ENCODE measurements at places on chromosomes 2 and 18. TPM values are rescaled to one million over a fixed set of nuclear protein-coding genes. Genes with fewer than 3 reads are reported as not detected.

Gene PRKAG3
- not detected for total RNA-seq

DNA sequence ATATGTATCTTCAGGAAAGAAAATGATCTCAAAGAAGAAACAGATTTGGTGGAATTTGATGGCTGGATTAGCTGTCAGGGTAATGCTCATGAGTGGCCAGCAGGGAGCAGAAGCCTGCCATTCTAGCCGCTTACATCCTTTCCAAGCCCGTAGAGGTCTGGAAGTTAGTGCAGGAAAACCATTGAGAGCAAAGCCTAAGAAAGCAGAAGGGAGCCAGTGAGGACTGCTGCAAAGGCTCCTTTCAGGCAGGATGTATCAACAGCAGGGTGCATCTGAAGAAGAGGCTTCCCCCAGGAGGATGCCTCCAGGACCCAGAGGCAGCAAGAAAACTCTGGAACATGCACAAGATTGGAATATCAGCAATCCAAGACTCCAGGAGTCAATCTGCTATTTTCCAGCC, 22.9 kb upstream of the LBH start:
- peak; percentile 54 for DNase-seq
- H3K4me3 ChIP-seq, result no peak overlapping the region
- H3K27me3 ChIP-seq, result peaks cover 2% of the 10 kb centered on the region
- H3K4me1 ChIP-seq, result peaks cover 14% of the 10 kb centered on the region

Gene KIF1A
- 4.6 TPM for total RNA-seq

DNA sequence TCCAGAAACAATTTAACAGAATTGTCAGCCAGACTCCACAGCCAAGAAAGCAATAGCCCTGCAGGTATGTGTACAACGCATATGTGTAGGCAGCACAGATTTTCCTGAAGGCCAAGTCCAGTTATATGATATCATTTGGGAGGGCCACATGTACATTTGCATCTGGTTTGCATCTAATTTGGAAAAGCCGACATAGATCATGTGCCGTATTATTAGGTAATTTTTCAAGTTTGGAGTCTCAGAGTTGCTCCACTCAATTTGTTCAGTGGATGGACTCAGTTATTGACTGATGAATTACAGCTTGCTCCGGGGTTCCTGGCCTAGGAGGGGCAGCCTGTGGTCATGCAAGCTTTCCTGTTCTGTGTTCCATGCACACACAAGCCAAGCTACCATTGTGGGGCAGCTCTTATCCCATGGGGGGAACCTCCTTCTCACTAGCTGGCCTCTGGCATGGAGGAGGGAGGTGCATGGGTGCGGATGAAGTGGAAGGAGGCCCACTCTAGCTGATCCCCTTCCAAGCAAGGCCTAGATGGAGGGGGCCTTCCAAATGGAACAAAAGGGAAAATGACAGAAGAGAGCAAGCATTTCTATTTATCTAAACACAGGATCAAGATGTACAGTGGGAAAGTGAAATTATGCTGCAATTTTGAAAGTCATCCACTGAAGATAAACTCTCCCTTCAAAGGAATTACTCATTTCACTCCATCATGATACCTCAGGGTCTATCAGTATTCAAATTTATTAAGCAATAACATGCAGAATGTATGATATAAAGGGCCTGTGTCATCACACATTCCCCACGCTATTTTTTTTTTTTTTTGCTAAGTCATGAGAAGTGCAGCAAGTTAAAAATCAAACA, 202.6 kb upstream of the SMAD2 start:
- no peaks in the 10 kb centered on the region for H3K36me3 ChIP-seq
- H3K4me3 ChIP-seq, result no peak overlapping the region
- no peak overlapping the region for H3K27ac ChIP-seq
- no peak for DNase-seq
- H3K27me3 ChIP-seq, result peaks cover 81% of the 10 kb centered on the region

GRCh38 chr18:23073996-23074606, 61.2 kb upstream of the CABLES1 start:
- H3K36me3 ChIP-seq, result peaks cover 11% of the 10 kb centered on the region
- H3K4me3 ChIP-seq, result no peak overlapping the region
- DNase-seq, result no peak
- H3K27me3 ChIP-seq, result no peaks in the 10 kb centered on the region
- no peak overlapping the region for H3K27ac ChIP-seq

DNA sequence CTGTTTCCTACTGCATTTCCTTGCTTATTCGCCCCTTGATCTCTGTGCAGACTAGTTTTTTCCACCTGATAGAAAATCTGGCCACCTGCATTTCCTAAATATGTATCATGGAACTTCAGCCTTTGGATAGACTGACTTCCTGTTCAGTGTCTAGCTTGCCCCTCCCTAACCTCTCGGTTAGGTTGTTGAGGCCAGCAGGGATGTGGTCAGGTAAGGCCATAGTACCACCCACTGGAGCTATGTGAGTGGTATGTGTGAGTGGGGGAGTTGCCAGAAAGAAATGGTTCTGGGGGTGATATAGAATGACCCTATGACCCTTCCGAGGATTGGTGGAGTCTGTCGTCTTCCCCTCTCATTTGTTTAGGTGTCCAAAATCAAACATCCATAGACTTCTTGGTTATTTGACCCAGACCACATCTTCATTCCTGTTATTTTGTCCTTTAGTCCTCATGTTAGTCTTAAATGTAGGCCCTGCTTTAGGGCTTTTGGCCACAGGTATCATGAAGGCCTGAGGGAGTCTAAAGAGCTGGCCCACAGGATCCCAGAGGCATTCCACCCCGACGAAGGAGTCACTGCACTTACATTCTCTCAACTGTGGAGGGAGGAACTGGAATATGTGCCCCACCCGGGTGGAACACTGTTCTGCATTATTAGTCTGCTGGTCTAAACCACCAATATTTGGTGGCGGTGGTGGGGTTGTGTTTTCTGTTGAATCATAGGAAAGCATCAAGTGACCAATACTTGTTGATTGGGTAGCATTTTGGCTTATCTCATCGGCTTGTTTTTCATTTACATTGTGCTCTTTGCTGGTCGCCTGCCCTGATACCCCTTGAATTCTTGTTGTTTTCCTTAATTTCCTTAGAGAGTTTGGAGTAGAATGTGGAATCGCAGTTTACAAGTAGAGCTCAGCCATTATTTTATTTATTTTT, 21.9 kb downstream of the CAB39 start:
- no peaks in the 10 kb centered on the region for H3K27me3 ChIP-seq
- no peak overlapping the region for H3K4me3 ChIP-seq
- H3K27ac ChIP-seq, result peak overlapping the region; percentile 59

GRCh38 chr2:190695739-190696138, 46.9 kb downstream of the NAB1 start:
- peak; percentile 56 for DNase-seq
- no peaks in the 10 kb centered on the region for H3K27me3 ChIP-seq
- H3K36me3 ChIP-seq, result peaks cover 27% of the 10 kb centered on the region
- H3K4me1 ChIP-seq, result peaks cover 36% of the 10 kb centered on the region

DNA sequence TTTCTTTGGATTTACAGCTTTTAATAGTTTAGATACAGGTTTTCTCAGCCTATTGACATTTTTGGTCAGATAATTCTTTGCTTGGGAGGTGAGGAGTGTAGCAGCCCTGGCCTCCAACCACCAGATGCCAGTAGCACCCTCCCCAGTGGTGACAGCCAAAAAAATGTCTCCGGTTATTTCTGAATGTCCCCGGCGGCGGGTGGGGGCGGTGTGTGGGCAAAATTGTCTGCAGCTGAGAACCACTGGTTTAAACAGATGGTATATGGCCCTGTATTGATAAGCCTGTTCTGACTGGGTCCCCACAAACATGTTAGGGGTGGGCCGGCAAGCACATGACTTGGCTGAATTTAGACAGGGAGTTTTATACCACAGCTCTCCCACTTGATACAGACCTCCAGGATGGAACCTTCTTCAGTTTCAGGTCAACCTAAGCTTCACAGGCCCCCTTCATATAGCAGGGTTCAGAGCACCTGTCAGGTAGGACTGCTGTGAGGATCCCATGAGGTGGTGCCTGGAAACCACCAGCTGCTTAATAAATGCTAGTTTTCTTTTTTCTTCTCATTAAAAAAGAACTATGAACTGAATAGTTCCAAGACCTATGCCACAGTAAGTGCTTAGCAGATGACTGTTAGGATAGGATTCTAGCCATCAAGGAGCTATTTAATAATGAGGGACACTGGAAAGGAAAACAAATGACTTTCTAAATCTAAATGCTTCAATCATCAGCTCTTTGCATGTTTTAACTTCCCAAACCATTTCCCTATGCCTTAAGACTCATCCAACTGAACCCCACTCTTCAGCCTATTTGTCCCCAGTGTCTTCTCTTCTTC, 18.1 kb downstream of the LPIN2 start:
- H3K36me3 ChIP-seq, result peaks cover 24% of the 10 kb centered on the region
- H3K27ac ChIP-seq, result peak overlapping the region; percentile 79
- H3K4me3 ChIP-seq, result peak overlapping the region; percentile 9

GRCh38 chr2:156311976-156312375, 20.5 kb downstream of the NR4A2 start:
- no peak for DNase-seq
- no peaks in the 10 kb centered on the region for H3K36me3 ChIP-seq
- H3K4me1 ChIP-seq, result peaks cover 4% of the 10 kb centered on the region
- H3K27me3 ChIP-seq, result peaks cover 47% of the 10 kb centered on the region

GRCh38 chr2:173858291-173858731, 106.9 kb downstream of the SP3 start:
- DNase-seq, result no peak
- peaks cover 8% of the 10 kb centered on the region for H3K27me3 ChIP-seq
- no peaks in the 10 kb centered on the region for H3K36me3 ChIP-seq
- H3K27ac ChIP-seq, result no peak overlapping the region

DNA sequence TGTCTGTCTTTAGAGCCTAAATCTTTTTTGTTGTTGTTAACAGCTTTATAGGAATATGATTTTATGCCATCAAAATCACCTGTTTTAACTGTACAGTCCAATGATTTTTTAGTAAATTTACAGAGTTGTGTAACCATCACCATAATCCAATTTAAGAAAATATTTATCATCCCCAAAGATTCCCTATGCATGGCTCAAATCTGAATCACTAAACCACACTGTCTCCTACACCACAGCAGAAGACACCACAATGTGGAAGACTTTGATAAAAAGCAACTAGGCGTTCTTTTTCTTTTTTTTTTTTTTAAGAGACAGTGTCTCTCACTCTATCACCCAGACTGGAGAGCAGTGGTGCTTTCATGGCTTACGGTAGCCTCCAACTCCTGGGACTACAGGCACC, 99.6 kb downstream of the TXNL1 start:
- H3K4me3 ChIP-seq, result no peak overlapping the region
- no peak for DNase-seq
- no peaks in the 10 kb centered on the region for H3K4me1 ChIP-seq
- peaks cover 9% of the 10 kb centered on the region for H3K27me3 ChIP-seq

GRCh38 chr2:32918774-32919173, 28.0 kb upstream of the LTBP1 start:
- H3K36me3 ChIP-seq, result no peaks in the 10 kb centered on the region
- H3K27me3 ChIP-seq, result peaks cover 11% of the 10 kb centered on the region
- H3K4me1 ChIP-seq, result no peaks in the 10 kb centered on the region
- H3K27ac ChIP-seq, result no peak overlapping the region
- no peak overlapping the region for H3K4me3 ChIP-seq
- DNase-seq, result peak; percentile 21
